Activated CD4-positive, alpha-beta T cell treated with anti-CD3 and anti-CD28 coated beads for 4 hours (primary cell): ENCODE measurements at places on chromosomes 4 and X.

- no peak for DNase-seq
These were observed 116.7 kb downstream of the CPXCR1 start for GRCh38 chrX:88863726-88864125.

- no peak for DNase-seq
These were observed 89.0 kb upstream of the MAPK10 start for GRCh38 chr4:86448871-86449270.

- peak; percentile 14 for DNase-seq
These were observed 14.7 kb upstream of the CT55 start for GRCh38 chrX:135185795-135186443.

GRCh38 chr4:84530454-84530853 is 31.4 kb upstream of the NKX6-1 start:
- DNase-seq, result no peak
